HS-27A (cell line): ENCODE measurements at places on chromosomes 16 and 17.

DNA sequence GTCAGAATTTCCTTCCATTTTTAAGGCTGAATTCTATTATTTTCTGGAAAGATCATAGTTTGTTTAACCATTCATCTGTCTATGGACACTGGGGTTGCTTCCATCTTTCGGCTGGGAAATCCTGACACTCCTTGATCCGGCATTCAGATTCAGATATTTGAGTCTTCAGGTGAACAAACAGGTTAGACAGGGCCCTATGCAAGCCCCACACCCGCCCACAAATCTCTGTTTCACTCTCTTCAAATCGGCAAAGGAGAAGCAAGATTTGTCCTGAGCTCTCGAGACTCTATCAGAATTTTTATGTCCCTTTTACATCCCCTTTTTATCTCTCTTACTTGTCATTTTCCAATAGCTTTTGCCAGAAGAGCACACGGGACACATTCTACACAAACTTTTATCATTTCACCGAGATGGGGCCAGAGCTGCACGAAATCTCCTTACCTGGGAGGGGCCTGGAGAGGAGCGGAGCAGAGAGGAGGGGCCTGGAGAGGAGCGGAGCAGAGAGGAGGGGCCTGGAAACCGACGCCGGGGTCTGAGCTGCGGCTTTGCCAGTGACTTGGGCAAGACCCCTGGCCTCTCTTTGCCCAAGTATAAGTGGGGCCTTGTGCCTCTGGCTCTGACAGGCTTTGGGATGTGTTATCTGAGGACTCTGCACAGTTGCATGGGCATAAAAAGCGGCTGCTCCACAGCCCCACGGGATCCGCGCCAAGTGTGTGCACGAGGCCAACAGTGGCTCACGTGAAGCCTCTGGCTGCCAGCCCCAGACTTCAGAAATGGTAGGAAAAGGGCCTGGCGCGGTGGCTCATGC is 54.3 kb upstream of the RBFOX3 start:
- no peak for DNase-seq

DNA sequence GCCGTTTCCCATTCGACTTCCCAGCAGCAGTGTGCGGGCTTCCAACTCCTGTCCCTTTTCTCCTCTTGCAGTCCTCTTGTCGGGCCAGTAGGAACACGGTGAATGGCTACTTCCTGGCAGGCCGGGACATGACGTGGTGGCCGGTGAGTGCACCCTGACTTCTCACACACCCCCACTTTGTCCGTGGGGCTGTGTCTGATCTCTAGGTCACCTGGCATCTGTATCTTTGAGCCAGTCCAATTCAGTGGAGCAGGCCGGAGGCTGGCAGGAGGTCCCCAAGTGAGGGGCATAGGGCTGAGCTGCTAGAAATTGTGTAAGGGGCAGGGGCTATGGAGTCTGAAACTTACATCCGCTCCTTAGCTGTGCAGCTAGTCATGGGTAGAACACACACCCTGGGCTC is 6.6 kb downstream of the SLC5A10 start:
- DNase-seq = no peak

DNA sequence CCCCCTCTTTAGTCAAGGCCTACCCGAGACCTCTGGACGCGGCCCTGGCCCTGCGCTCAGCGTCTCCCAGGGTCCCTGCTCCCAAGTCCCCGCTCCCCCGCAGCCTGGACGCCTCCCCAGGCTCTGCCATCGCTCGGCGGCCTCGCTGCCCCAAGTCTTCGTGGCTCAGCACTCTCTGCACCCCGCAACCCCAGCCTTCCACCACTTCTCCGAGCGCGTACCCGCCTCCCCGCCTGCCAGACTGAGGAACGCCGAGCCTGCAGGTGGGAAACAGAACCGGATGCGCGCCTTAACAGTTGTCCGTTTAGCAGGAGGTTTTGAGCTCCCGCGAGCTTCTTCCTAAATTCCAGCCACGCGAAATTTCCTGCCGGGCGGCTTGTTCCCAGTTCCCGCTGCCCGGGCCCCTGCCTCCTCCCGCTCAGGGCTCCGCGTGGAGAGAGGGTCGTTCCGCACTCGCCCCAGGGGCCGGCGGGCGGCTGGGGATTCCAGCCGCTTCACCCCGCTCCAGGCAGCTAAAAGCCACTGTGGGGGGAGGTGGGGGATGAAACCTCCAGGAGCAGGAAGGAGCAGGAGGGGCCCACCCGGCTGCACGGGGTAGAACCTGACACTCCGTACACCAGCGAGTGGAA is 87.7 kb downstream of the KCNJ12 start:
- DNase-seq = no peak

- DNase-seq = no peak
These were observed 43.4 kb downstream of the CCDC42 start for GRCh38 chr17:8701221-8701620.

GRCh38 chr17:30234296-30234695 is 1.2 kb downstream of the SLC6A4 start:
- no peak for DNase-seq

- DNase-seq = no peak
These were observed 98.2 kb downstream of the ADAMTS18 start for GRCh38 chr16:77336637-77337036.

DNA sequence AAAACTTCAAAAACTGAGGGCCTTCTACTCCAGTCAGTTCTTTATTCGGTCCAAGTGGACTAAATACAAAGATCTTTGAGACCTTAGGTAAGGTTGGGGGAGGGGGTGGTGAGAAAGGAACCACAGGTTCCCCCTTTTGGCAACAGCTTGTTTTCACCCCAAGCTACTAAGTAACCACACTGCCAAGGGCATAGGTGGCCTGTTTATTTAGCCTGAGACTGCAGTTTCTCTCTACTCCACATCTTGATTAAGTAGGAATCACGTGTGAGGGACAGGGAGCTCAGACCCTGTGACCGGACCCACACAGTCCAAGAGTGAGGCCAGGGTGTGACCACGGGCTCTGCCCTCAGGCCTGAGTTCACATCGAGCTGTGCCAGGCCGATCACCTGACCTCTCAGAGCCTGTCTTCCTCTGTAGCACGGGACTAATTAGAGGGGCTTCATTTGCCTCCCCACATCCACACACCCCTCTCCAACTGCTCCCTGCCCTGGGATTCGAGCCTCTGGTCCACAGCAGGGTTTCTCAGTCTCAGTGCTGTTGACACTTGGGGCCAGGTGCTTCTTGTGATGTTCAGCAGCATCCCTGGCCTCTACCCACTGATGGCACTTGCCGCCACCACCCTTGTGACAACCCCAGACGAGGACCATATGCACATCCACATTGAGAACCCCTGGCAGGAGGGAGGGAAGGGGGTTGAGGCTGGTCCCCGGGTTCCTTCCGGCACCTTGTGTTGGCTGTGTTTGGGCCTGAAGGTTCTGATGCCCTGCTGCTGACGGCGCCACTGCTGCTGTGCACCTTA is 17.8 kb downstream of the ST6GALNAC2 start:
- DNase-seq = no peak

DNA sequence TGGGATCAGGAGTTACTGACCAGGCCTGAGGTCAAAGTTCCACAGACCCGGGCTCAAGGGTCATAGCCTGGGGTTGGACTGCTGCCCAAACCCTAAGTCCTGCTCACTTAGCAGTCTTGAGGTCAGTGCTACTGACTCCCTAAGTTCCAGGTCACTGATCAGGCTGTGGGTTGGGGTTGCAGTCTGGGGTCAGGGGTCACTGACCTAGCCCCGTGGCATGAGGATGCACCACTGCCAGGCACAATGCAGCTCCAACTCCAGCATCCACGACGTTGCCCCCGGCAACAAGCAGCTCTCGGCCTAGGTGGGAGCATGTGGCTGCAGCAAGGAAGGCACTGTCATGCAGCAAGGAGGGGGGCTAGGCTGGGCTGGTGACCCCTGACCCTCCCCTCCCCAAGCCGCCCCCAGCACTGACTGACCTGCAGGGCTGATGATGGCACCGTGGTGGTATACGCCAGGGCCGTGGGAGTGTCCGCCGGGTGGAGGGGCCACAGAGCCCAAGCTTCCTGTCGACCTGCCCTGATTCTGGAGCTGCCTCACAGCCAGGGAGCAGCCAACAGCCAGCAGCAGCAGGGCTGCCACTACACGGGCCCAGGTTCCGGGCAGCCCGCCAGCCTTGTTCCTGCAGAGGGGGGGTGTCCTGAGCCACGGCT is 1.1 kb downstream of the GGT6 start:
- DNase-seq = no peak

DNA sequence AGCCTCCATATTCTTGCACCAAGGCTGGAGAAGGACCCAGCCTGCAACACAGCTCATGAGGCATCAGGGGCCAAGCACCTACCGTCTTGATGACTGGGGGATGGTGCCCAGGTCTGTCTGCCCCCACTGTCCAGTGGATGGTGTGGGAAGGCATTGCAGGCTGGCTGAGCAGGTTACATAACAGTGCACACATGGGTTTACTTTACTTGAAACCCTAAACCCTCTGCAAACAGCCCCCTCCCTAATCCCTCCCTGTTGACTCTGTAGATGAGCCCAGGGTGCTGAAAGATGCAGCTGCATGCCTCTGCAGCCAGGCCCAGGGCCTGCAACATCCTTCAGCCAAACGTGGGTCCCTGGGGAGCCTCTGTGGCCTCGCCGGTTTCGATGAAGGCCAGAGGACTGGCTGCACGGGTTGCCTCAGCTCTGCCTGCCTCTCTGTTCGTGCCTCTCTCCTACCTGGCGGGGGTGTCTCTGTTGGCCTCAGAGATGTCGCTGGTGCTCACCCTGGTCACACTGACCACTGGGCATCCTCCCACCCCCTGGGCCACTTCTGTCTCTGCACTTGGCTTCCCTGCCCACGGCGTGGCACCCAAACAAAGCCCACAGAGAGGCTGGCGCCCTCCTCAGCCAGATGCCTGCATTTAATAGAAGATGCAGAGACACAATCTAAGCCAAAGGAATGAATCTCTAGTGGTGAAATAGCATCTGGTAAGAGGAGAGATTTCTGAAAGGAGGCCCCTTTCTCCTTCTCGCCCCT is 95.1 kb downstream of the METRNL start:
- DNase-seq = no peak
